ENCODE measurements at places on chromosomes 13 and 19.

- DNase-seq, result no peak
Measured at GRCh38 chr19:543910-544608, at the start of gene GZMM. Gene GZMM, plus strand, starts transcription at chr19:544053. Its CDS starts 19 bp downstream, at chr19:544072.

GRCh38 chr19:54325194-54325621 lies 12.2 kb upstream of the LILRA5 start:
- peak; percentile 66 for DNase-seq

DNA sequence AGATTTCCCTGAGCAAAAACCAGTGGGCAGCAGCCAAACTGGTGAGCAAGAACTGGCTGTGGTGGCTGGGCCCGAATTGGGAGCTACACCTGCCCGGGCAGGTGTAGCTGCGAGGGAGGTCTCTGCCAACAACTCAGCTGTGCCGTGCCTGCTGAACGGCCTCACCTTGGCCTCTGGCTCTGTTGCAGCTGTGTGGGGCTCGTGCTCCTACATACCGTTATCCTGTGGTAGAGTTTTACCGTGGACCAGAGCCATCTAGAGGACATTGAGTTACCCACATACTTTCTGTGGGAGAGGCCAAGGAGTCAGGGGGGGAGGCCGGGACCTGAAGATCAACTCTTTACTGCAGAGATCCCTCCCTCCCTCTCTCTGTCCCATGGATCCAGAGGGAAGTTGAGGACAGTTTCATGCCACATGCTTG lies 113.2 kb downstream of the TM9SF2 start:
- peak; percentile 59 for DNase-seq

DNA sequence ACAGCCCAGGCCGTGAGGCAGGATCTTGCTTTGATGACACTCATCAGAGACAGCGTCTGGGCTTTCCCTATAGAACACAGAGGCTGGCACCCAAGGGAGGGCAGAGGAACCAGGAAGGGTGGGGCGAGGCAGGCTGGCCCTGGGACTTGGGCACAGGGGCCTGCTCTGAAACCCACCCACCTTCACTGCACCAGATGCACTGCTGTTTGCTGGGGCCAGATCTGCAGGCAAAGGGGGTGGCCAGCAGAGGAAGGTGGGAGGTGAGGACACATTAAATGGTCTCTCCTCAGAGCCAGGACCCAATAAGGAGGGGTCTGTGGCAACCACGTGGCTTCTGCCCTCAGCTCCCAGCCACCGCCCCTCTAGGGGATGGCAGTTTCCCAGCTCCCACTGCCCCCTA lies 6.6 kb upstream of the VSTM2B start:
- DNase-seq, result no peak

DNA sequence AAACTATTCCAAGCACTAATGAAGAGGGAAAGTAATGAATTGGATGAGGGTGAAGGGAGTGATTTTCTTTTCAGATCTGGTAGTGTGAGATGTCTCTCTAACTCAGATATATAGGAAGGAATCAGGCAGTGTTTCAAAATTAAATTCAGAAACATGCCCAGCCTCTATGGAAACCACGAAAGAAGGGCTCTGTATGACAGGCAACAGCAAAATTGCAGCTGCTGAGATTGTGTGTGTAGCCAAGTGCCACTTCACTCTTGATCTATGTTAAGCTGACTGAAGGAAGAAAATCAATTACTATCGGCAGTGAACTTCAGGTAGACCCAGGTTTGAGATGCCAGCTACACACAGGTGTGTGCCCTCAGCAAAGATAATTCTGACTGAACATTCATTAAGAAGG lies 387.4 kb downstream of the PCDH9 start:
- no peak for DNase-seq

GRCh38 chr19:18839465-18840287 lies 7.9 kb downstream of the UPF1 start:
- no peak for DNase-seq

- DNase-seq, result no peak
Measured at GRCh38 chr19:33799476-33799875, 2.8 kb downstream of the KCTD15 start.

- DNase-seq, result no peak
Measured at GRCh38 chr19:3466635-3467034, 13.7 kb downstream of the SMIM24 start.

GRCh38 chr13:48873587-48873986 lies 102.1 kb upstream of the FNDC3A start:
- no peak for DNase-seq

DNA sequence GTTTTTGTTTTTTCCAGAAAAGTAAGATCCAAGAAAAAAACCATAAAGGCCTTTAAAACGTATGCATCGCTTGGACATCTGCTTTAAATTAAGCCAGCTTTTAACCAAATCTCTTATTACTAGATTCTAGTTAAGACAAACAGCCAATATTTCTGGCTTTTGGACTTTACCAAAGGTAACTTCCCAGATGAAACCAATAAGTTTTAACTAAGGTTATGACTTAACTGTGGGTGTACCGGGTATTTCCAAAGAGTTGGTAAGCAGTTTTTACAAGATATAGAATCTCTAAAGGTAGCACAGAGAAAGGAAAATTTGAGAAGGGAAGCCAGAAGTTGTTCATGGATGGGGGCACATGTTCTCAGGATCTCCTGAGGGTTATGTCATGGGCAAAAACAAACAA lies 34.0 kb downstream of the CEACAM1 start:
- no peak for DNase-seq

DNA sequence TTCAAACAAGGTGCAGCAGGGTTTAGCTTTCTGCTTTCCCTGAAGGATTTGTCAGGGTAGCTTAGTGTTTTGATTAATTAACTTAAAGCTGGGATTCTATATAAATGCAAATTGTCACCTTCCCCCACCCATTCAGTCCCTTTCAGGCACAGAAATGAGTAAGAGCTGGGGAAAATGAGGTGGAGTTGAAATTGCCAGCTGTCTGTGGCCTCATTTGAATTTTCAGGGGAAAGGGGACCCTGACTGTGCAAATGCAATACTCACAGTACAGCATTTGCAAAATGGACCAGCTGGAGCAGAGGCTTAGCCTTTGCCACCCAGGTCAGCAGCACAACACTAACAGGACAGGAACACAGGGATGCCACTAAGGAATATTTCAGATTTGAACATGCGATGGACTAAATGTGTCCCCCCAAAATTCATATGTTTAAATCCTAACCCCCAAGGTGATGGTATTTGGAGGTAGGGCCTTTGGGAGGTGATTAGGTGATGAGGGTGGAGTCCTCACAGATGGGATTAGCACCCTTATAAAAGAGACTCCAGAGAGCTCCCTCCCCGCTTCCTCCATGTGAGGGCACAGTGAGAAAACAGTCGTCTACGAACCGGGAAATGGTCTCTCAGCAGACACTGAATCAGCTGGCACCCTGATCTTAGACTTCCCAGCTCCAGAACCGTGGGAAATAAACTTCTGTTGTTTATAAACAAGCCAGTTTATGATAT lies 59.5 kb upstream of the CYSLTR2 start:
- no peak for DNase-seq

DNA sequence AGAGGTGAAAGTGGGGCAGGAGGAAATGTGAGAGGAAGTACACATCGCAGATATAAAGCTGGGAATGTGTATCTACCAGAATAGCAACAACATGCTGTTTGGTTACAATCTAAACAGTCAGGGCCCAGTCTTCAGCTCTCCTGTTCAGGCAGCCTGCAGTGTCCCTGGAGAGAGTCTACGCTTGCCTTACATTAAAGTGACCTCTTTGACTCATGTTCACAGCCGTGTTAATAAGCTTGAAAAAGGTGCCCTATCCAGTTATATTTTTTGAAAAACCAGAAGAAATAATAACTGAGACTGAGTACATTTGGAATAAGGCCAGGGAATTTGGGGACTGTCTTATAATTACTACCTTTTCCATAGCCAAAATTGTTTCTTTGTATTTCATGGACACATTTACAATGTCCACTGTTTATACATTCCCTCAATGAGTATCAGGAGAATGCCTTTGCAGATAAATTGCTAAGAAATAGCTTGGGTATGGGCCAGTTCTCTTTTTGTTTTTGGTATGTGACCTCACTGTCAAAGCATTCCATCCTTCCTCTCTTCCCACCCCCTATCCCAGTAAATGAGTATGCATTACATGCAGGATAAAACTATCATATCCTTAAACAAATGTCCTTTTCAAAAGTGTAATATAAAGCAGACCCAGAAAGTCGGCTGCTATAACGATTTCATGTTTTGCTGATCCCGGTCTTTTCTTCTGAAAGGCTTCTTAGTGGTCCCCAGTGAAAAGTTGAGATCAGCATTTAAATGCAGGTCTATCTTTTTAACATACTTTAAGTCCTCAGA lies 82.6 kb downstream of the PCDH9 start:
- no peak for DNase-seq

GRCh38 chr13:95160112-95160906 lies 140.9 kb downstream of the ABCC4 start:
- no peak for DNase-seq

GRCh38 chr13:29740961-29741360 lies 109.5 kb downstream of the UBL3 start:
- no peak for DNase-seq

GRCh38 chr19:5800361-5801270 lies 4.3 kb upstream of the NRTN start:
- DNase-seq, result no peak

GRCh38 chr19:30663611-30664174 lies 291.5 kb downstream of the ZNF536 start:
- DNase-seq, result no peak

DNA sequence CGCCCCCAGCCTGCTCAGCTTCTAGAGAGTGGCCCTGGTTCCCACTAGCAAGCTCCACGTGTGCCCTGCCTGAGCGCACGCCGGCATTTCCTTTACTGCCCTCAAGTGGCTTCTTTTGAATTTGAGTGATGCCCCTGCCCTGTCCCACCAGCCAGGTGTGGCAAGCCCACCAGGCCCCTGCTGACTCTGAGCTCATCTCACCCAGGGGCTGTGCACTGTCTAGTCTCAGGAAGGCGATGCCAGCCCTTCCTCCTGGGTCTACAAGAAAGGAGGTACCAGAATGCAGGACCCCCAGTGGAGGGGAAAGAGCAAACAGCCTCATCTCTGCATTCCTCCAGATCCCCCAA lies 17.3 kb upstream of the EPHX3 start:
- DNase-seq, result no peak

- DNase-seq, result no peak
Measured at GRCh38 chr13:20998649-20999415, 62.6 kb downstream of the LATS2 start.

GRCh38 chr19:58385891-58386575 lies 1.0 kb upstream of the RPS5 start:
- DNase-seq, result no peak

DNA sequence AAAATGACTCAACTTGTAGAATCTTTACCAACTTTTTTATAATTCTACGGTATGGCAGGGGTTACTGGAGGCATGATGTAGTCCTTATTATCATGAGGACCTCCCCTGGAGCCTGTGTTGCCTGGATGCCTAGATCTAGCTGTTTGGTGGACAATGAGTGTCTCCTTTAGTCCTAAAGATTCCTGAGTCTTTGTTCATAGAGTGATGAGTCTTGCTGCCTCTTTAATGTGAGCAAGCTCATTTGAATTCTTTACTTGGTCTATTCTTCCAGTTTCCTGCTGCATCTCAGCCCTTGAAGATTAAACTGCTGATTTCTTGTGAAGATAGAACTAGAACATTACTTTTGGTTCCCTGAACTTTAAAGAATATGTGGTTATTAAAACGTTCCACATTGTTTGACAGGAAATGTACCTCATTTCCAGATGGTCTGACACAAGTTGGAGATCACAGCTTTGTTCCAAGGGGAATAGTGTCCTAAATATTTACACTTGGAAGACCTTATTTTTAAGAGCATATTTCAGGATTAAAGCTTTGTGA lies 51.9 kb downstream of the SLAIN1 start:
- DNase-seq, result no peak

- no peak for DNase-seq
Measured at GRCh38 chr13:53028637-53029203, at the start of gene OLFM4. Gene OLFM4, plus strand, starts transcription at chr13:53028813. Its CDS starts 24 bp downstream, at chr13:53028837.

GRCh38 chr13:103878891-103879605 lies 812.8 kb upstream of the SLC10A2 start:
- no peak for DNase-seq

DNA sequence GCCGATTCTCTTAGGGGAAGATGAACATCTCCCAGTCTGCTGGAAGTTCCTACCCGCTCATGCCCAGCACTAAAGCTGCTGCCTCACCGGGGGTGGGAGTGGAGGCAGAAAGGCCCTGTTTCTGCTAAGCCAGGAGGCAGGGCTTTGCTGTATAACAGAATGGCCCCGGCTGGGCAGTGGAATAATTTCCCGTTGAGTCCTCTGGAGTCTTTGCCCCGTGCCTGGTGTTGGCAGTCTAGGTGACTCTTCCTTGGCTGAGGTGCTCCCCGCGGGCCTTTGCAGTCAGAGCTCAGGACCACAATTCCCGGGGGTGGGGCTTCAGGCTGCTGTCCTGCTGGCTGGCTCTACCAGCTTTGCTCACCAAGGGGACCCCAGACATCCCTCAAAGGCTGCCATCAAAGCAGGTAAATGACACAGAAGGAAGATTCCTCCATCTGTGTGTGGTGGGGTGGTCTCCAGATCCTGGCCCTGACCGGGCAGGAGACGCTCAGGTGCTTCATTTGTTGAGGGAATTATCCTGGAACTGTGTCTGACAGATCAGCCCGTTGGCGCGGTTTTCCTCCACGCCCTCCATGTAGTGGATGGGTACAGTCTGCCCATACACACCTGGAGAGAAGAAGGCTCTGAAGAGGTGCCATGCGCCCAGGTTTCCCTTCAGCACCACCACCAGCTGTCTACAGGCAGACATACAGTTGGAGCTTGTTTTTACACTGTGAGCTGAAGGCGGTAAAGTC lies 209.9 kb downstream of the TEX29 start:
- no peak for DNase-seq

GRCh38 chr19:39502640-39503417 lies 4.1 kb downstream of the DLL3 start:
- DNase-seq, result peak; percentile 87

DNA sequence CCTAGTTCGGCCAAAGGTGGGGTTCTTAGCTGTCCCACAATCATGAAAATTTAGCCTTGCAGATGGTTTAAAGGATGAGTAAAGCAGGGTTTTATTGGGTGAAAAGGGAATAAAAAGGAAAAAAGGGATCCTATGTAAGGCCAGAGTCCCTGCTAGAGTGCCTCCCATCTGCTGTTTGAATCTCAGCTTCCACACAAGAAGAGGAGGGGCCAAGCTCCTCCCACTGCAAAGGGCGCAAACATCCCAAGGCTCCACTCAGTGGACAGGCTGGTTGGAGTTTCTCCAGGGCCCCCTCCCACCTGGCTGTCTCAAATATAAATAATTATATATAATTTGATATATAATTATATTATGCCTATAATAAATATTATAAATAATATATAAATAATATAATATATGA lies 1272.1 kb upstream of the PCDH20 start:
- DNase-seq, result no peak

DNA sequence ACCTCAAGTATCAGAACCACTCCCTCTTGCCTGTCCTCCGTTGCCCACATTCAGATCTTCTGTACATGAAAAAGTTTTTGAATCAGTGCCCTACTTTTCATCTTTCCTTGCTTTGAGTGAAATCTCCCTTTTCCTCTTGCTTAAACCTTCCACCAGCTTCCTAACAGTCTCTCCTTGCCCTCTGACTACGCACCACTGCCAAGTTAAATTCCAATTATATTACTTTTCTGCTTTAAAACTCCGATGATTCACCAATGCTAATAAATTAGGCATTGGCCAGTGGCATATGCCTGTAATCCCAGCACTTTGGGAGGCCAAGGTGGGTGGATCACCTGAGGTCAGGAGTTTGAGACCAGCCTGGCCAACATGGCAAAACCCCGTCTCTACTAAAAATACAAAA lies 30.7 kb upstream of the RFXAP start:
- no peak for DNase-seq

- no peak for DNase-seq
Measured at GRCh38 chr19:17255150-17255621, 9.4 kb downstream of the USHBP1 start.

GRCh38 chr13:45548281-45548680 lies 67.3 kb downstream of the ERICH6B start:
- no peak for DNase-seq

All from GM10248 (cell line).